ENCODE measurements at places on chromosomes 2 and 18.

GRCh38 chr2:9163306-9164111 lies 43.1 kb upstream of the ASAP2 start:
- no peak for DNase-seq

DNA sequence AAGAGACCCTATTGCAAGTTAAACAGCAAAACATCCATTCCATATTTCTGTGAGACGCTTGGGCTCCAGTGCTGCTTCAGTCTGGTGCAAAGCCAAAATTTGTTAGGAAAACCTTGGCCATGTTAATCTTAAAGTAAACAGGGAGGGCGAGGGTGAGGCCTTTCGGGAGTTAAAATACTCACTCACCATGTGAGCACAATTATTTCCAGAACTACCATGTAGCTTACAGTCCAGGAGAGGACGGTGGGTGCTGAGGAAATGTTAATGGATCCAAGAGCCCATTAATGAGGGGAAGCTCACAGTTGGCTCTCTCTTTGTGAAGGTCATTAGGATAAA lies 286.4 kb downstream of the SLC8A1 start:
- DNase-seq: no peak

DNA sequence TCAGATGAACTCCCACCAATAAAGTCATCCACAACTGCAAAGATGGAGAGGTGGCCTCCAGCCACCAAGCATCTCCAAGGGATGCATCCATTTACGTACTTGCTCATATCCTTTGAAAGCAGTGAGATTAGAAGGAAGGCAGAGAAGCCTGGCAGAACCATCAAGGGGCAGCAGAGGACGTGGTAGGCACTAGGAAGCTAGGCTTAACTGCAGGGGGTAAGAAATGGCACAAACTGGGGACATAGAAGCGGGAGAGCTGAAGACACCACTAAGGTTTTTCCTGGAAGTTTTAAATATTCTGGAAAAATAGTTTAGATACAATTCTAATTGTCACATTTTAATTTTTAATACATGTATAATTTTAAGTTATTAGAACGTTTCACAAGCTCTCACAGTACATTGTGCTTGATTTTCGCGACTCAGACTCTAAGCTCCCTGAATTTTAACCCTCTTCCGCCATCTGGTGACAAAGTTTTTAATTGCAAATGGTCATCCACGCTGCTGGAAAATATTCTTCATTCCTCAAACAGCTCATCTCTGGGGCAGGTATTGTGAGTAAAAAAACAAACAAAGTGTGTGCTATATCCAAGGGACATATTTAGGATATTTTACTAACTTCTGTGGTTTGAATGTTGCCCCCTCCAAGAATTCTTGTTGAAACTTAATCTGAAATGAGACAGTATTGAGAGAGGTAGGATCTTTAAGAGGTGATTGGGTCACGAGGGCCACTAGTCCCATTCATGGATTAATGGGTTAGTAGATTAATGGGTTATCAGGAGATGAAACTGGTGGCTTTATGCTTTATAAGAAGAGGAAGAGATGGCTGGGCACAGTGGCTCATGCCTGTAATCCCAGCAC lies 1.6 kb upstream of the PSTPIP2 start:
- DNase-seq: peak; percentile 43

DNA sequence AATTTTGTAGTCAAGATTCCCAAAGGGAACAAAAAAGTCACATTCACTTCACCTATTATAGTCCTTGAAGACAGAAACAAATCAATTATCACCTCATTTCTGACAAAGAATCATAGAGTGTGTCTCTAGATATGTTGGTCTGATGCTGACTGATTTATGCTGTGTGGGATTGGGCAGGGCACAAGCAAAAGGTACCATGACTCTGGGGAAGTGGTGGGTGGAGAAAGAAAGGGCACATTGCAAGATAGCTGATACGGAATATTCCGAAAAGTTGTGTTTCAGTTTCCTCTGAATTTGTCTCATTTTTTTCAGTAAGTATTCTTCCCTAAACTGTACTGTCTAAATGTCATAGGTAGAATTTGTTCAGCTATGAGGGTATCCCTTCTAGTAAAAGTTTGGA lies 268.0 kb downstream of the MREG start:
- DNase-seq: no peak

DNA sequence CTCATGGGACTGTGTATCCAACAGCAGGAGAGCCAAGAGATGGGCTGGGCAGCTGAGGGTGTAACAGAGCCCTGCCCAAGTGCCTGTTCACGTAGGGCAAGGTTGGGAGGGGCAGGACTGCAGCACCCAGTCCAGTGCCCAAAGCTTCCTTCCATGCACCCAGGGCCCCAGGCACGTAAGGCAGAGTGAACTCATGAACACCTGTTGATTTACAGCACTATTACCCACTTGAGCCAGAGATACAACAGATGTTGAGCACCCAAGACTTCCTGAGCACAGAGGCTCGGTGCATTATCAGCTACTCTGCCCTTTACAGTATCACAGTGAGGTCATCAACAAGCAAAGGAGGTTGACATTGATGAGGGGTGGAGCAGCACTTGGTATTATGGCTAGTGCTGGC lies 50.2 kb upstream of the FHL2 start:
- no peak for DNase-seq

DNA sequence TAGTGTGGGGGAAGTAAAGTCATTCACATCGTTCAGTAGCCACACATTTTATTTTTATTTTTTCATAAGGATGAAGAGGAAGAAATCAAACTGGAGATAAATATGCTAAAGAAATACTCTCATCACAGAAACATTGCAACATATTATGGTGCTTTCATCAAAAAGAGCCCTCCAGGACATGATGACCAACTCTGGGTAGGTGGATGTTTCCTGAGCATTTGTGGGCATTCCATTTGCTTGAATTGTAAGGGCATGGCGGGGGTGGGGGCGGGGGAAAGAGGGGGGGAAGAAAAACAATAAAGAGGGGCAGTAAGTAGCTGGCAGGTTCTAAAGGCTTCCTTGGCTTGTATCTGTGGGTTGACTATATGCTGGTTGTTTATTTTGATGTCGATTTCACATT lies 126.4 kb downstream of the MAP4K4 start:
- DNase-seq: no peak

DNA sequence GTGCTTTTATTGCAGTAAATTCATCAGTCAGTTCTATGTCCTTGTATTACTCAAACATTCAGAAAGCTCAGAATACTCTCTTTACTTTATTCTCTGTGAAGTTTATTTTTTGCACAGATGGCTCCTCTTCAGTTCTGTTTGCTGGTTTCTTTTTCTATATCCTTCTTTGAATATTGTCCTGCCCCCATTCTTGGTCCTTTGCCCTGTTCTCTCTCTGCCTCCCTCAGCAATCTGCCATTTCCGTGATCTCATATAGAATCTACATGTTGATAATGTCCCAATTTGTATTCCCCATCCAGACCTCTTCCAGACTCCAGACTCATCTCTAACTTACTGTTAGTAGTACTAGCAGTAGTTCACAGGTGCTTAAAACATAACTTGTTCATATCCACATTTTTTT lies 102.6 kb downstream of the HNMT start:
- DNase-seq: no peak

GRCh38 chr2:239196474-239197021 lies 204.3 kb downstream of the HDAC4 start:
- DNase-seq: no peak

DNA sequence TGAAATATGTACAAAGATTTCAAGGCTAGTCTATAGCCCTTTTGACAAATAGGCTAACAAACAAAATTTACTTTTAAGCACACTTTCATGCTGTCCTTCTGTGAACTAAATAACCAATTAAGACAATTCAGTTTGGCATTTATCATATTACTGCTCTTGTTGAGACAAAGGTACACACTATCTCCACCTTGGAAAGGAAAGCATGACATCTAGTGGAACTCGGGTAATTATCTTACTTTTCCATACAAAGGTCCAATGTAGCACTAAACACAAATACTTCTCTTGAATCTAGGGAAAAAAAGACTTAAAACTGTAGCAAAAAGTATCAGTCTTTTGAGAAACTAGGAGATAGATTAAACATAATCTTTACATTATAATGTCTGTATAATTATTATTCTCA lies 125.0 kb upstream of the CD226 start:
- no peak for DNase-seq

DNA sequence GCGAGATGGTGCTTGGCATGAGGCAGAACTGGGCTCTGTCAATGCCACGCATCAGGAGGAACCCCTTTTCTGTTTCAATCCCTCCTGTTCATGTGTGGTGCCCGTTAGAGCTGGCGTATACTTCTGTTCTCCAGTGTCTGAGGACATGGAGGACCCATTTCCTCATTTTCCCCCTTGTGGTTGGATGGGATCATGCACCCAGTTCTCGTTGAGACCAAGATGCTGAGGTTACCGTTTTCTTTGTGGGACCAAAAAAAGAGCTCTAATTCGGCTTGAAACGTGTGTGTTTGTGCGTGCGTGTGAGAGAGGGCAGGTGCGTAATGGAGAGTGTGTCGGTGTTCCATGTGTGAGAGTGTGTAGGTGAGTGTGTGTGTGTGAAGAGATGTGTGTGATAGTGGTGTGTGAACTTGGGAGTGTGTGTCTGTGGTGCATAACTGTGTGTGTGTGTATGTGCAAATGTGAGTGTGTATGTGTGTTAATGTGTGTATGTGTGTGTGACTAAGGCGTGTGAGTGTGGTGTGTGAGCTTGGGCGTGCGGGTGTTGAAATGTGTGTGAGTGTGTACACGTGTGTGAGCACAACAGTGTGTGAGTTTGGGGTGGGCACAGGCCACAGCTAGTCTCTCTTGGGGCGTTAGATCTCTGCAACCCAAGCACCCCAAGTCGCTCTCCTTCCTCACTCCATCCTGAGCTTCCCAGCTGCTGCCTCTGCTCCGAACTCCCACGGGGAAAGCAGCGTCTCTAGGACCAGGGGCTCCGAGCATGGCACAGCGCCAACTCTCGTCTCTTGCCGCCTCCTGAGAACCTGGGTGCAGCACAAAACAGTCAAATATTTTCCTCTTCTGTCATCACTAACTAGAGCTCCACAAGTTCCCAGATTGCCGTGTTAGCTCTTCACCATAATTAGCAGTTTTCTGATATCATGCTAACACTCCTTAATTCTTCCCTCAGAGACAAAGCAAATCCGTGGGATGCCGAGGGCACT lies 75.8 kb downstream of the LONRF2 start:
- no peak for DNase-seq

Data from stimulated activated CD4-positive, alpha-beta T cell treated with anti-CD3 and anti-CD28 coated beads, Interleukin-4, amount 100 ng/mL, for 48 hours (primary cell).